LHCN-M2 (cell line): ENCODE measurements at places on chromosomes 5 and 9.

DNA sequence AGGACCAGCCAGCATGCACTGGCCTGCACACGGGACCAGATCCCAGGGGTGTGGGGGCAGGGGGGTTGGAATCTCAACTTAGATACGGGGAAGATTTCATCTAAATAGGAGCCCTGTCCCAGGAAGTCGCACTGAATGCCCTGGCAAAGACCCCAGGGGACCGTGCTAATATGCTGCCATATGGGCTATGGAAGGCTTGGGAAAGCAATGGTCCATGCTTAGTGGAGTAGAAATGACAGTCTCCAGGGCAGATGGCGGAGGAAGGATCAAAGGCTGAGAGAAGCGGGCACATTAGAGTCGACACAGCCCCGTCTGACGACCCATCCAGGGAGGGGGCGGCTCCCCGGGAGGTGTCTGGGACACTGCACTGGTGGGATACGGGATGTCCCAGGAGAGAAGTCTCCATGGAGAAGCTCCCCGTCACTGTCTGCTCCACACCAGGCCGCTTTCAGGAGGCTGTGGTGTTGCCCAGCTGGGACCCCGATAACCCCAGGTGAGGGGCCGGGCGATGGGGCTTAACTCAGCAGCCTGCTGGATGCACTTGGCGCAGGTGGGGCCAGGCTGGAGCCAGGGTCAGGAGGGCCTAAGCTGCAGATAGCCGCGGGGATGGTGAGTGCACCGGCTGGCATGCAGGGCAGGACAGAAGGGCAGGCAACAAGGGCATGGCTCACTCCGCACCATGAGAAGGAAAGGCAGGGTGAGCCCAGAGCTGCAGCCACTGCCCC lies 377.7 kb upstream of the IRX1 start:
- DNase-seq, result no peak

DNA sequence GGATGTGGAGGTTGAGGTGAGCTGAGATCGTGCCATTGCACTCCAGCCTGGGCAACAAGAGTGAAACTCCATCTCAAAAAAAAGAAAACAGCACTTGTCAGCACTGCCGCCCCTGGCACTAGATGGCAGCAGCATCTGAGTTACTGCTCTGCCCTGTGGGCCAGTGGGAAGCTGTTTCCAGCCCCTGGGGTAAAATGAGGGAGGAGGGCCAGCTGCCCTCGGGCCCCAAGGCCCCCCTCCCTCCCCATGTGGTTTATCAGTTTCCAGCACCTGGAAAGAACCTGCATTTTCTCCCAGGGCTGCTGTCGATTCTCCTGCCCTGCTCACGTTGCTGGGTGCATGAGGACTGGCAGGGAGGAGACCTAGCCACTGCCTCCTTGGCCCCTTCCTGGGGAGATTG lies 13.2 kb upstream of the CEL start:
- DNase-seq, result no peak

GRCh38 chr9:114958844-114959235 lies 28.4 kb upstream of the TNFSF8 start:
- DNase-seq, result no peak

GRCh38 chr5:133688391-133688790 lies 76.0 kb upstream of the FSTL4 start:
- DNase-seq, result no peak

DNA sequence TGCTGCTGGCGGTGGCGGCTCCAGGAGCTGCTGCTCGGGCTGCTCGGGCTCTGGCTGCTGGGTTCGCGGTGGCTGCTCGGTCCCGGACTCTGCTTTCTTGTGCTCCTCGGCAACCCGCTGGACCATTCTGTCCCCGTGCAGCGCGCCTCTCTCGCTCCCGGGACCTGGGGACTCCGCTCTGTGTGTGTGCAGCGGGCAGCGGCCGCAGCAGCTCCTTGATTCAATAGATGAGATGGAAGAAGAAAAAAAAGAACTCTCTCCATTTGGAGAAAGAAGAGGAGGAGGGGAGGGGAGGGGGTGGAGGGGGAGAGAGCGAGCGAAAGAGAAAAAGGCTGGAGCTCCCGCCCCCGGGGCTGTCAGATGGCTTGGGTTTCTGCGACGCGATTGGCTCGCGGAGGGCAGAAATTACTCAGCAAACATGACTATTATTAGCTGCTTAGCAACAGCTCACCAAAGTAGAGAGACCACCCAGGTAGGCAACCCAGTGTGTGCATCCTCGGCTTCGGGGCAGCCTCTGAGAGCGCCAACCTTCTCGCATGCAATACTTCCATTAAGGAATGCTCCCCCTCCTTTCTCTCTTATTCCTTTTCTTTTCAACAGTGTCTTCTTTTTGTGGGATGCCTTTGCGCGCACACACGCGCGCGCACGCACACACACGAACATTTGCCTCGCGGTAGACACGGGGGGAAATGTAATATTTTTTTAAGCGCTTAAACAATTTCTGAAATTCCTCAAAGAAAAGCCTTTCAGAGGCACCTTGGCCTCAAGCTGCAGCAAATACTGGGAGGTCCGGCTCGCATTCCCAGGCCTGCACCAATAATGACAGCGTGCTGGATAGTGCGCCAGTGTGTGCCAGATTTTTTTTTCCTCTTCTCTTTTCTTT lies 7.6 kb downstream of the PTCH1 start:
- DNase-seq, result peak; percentile 83

- no peak for DNase-seq
These were observed 5.7 kb upstream of the CTSL start for GRCh38 chr9:87720173-87720572.

DNA sequence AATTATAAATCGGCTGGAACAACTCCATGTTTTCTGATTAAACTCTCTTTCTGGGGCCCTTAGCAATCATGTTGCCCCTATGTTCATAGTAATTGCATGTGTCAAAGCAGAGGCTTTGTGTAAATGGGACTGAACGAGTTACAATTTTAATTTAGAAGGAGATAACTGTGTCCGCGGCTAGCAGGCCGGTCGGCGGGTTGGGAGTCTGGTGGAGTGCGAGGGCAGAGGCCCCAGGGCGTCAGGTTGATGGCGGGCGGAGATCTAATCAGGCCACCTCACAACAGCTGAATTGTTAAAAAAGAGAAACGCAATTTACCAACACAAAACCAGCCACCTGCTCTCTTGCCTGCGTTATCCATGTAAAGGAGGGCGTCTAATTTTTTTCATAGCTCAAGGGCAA lies 134.9 kb upstream of the LPCAT1 start:
- no peak for DNase-seq

DNA sequence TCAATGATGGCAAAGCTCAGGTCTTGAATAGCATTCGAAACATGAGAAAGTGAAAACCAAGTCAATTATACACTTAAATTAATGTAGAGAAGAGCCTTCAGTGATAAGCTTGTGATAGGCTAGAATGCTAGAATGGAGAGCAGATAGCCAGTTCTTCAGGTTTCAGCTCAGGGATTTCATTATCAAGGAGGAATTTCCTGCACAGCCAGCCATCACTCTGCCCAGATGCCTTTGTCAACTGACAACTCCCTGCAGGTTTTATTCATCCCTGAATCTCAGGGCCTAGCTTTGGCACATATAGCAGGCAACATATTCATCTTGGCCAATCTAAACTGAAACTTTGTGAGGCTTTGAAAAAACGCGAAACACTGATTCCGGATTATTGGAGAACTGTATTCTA lies 199.3 kb upstream of the CDH6 start:
- DNase-seq, result no peak

DNA sequence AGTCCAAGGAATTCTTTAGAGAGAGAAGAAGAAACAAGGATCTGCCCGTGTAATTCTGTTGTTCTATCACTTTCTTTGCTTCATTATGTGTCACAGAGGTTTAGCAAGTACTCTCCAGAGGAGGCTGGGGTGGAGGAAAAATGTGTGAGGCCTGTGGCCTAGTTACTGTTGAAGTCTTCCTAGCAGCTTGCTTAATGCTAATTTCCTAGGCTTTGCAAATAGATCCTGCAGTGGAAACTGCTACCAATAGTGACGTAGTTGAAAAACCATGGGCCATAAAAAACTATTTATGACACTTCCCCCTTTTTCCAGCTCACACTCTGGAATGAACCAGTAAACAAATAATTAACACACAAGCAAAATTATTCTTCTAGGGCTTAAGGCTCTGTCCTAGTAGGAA lies 27.0 kb upstream of the C9orf72 start:
- no peak for DNase-seq

GRCh38 chr9:136516191-136516654 lies 29.6 kb downstream of the NOTCH1 start:
- DNase-seq, result no peak

- DNase-seq, result no peak
These were observed 68.1 kb upstream of the FBXL7 start for GRCh38 chr5:15431923-15432322.

DNA sequence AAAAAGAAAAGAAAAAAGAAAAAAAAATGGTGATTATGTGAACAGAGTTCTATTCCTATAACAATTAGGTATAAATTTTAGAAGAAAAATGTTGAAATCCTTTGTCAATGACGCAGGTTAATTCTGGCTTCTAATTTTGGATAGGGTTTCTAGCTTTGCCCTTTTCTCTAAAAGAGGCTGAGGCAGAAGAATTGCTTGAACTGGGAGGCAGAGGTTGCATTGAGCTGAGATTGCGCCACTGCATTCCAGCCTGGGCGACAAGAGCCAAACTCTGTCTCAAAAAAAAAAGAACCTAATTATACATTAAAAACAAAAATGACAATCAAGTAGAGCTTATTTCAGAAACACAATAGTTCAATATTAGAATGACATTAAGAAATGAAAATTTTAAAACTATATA lies 2.9 kb downstream of the STXBP1 start:
- no peak for DNase-seq

- peak; percentile 30 for DNase-seq
These were observed 200.9 kb upstream of the PTGER4 start for GRCh38 chr5:40478766-40479165.

GRCh38 chr9:9919174-9919775 lies 693.5 kb downstream of the PTPRD start:
- no peak for DNase-seq

- DNase-seq, result no peak
These were observed 43.5 kb downstream of the ADAMTS2 start for GRCh38 chr5:179301796-179302195.

DNA sequence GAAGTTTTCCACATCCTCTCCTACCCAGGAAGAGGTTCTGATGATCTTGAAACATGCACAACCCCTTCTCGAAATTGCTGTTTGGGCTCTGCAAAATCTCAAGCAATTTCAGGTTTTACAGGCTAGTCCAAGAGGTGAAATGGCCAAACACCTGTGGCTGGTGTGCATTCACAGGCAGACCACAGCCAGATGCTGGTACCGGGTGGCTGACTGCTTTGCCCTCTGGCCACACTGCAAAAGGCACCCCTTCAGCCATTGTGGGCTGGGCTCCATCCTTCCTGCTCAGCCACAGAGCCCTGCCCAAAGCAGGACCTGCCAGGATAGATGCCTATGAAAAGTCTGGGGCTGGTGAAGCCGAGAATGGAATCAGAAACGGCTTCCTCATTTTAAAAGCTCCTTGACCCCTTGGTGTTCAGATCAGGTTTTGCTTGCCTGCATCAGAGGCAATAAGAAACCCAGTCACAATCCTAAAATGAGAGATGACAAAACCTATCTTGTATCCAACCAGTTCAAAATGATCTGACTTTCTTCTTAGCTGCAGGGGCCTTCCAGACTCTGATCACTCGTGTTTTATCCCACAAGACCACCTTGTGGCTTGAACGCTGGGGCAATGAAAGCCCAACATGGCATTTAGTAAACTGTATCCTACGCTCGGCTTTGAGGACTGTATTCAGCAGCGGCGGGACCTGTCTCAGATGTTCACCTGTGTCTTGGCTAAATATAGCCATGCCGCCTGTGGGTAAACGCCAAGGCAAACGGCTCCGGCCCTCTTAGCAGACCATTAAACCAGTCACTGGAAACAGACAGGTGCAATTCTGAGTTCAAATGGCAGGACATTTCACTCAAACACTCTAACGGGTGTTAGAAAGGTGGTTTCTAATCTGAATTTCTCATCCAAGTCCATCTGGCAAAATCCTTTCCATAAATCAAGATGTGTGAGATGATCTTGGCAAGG lies 49.6 kb downstream of the EPB41L4B start:
- no peak for DNase-seq

DNA sequence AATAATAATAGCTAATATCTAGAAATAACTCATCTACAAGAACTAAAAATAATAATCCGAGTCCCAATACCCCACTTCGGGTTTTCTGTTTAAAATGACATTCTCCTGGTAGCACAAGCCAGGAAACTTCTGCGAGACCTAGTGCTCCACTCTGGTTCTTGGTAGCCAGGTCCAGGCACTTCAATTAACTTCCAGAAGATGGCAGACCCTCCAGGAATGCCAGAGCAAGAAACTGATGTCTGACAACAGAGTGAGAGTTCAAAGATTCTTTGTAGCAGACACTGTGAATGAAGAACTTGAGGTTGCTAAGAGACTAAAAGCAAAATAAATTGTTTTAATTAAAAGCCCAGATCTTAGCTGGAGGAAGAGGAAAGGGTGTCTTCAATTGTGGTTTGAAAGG lies 1963.3 kb upstream of the CDH9 start:
- DNase-seq, result no peak

DNA sequence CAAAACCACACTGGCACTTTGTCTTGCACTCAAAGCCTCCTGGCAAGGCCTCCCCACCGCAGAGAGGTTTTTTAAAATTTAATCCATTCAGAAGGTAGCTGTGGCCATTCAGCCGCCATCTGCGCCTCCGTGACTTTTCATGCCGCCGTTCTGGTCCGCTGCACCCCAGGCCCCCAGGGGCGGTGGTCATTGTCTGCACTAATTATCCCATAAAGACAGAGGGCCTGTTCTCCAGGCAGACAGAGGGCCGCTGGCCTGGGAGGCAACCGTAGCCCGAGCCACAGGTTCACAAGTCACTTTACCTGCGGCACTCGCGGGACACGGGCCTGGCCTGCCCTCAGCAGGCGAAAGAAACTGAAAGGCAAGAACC lies 49.4 kb downstream of the EXD3 start:
- no peak for DNase-seq

GRCh38 chr5:177491983-177492746 lies 5.2 kb downstream of the PDLIM7 start:
- DNase-seq, result no peak

- peak; percentile 39 for DNase-seq
These were observed 80.0 kb upstream of the SAP30L start for GRCh38 chr5:154365823-154366222.

DNA sequence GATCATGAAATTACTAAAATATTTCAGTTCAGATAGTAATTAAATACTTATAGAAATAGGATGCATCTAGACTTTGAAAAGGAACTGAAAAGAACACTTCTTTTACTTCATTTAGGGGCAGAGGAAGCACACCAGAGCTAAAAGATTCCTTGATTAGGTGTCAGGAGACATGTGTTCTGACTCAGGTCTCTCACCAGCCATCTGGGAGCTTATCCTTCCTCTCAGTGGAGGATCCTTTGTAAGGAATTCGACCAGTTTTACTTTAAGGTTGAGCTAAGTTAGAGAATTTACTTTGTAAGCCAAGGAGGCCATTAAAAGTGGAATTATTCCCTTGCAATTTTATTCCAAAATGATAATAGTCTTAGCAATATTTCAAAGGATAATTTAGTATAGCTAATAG lies 16.7 kb downstream of the VCAN start:
- DNase-seq, result peak; percentile 39

GRCh38 chr5:171989276-171989675 lies 17.2 kb downstream of the FBXW11 start:
- DNase-seq, result no peak

- no peak for DNase-seq
These were observed 128.1 kb upstream of the LMX1B start for GRCh38 chr9:126485662-126486061.

GRCh38 chr5:173577817-173578216 lies 38.6 kb downstream of the BOD1 start:
- no peak for DNase-seq
